ENCODE measurements at places on chromosomes 3 and 15. TPM values are rescaled to one million over a fixed set of nuclear protein-coding genes. Genes with fewer than 3 reads are reported as not detected.

RYR3 gene
- total RNA-seq, result not detected

RBPMS2 gene
- 0.33 TPM for total RNA-seq

MAP1A gene
- total RNA-seq, result 0.24 TPM

DUT gene
- total RNA-seq, result 258 TPM

MAP2K1 gene
- 134 TPM for total RNA-seq

DNAJB8 gene
- not detected for total RNA-seq

MUSTN1 gene
- 1.3 TPM for total RNA-seq

PIGZ gene
- total RNA-seq, result 1.5 TPM

All from natural killer cell treated with Interleukin-12 subunit alpha and Interleukin-12 subunit beta and Interleukin-15 and Interleukin-18, amount 100 ng/mL, for 72 hours (primary cell).